Activated naive CD8-positive, alpha-beta T cell treated with anti-CD3 and anti-CD28 coated beads for 36 hours (primary cell): ENCODE measurements at places on chromosomes 3 and 15. TPM values are rescaled to one million over a fixed set of nuclear protein-coding genes. Genes with fewer than 3 reads are reported as not detected.

GRCh38 chr3:118842147-118842863 is 192.3 kb downstream of the IGSF11 start:
- no peak for DNase-seq

DNA sequence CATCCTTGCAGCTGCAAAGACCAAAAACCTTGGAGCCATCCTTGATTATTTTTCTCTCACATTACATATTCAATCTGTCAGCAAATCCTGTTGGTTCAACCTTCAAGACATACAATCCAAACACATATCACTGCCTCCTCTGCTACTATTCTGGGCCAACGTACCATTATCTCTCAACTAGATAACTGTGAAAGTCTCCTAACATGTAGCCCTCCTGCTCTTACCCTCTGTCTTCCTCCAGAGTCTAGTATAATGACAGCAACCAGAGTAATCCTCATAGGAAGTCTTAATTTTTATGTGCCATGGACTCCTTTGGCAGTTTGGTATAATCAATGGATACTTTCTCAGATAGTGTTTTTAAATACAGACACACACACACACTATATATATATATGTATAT is 27.6 kb downstream of the KPNA4 start:
- DNase-seq, result no peak

DNA sequence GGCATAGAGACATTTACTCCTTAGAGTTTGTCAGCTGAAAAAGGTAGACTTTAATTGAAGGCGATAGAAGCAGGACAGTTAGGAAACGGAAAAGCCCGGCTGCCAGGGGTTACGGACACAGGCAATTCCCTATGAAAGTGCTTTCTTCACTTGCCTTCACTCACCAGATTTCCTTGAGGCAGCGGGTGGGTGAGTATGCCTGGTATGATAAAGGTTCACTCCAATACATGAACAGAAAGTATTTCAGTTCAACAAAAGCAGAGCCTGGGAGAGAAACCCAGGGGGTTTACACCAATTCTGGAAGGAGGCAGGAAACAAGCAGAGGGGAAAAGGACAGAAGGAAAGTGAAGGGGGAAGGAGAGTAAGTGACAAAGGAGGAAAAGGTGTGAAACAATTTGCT is 53.9 kb downstream of the QTRT2 start:
- no peak for DNase-seq

TMEM207 gene
- not detected for total RNA-seq

GRCh38 chr15:42474827-42475226 is 16.1 kb downstream of the ZNF106 start:
- DNase-seq, result no peak

ITPR1 gene
- total RNA-seq, result 58.4 TPM

DNA sequence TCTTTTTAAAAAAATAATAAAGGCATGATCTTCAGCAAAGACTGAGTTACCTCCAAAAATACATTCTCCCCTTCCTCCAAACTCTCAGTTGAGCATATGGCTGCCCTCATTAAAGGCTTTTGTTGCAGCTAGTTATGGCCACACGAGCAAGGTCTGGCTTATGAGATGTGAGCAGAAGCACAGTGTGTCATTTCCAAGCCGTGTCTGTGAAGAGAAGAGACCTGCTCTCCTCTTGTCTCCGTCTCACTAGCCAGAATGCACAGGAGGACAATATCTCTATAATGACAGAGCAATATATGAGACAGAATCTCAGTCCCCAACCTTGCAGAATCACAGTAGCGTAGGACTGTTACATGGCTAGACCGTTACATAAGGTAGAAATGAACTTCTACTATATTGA is 152.3 kb downstream of the MAGI1 start:
- DNase-seq, result no peak

DNA sequence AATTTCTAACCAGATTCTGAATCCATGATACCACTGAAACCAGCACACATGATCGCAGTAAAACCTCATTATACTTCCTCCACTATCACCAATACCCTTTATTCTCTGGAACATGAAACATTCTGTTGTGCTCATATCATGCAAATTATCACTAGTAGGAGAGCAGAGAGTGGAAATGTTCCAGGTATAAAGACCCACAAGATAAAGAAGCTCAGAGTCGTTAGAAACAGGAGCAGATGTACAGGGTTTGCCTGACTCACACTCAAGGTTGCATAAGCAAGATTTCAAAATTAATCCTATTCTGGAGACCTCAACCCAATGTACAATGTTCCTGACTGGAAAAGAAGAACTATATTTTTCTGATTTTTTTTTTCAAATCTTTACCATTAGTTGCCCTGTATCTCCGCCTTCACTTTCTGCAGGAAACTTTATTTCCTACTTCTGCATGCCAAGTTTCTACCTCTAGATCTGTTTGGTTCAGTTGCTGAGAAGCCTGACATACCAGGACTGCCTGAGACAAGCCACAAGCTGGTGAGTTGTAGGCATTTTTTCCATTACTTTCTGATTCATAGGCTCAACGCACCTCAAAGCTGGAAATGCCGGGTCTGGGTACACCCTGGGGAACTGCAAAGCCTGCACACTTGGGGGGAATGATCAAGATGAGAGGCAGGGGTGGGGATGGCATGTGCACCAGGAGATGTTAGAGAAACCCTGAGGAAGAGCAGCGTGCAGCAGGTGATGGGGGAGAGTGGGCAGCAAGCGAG is at the start of gene CCR2:
TSS of gene CCR2 (plus strand) at position 465 of the 764 bp plus-strand sequence. CDS start 3,417 bp downstream, outside the sequence.
- DNase-seq, result peak; percentile 30

DNA sequence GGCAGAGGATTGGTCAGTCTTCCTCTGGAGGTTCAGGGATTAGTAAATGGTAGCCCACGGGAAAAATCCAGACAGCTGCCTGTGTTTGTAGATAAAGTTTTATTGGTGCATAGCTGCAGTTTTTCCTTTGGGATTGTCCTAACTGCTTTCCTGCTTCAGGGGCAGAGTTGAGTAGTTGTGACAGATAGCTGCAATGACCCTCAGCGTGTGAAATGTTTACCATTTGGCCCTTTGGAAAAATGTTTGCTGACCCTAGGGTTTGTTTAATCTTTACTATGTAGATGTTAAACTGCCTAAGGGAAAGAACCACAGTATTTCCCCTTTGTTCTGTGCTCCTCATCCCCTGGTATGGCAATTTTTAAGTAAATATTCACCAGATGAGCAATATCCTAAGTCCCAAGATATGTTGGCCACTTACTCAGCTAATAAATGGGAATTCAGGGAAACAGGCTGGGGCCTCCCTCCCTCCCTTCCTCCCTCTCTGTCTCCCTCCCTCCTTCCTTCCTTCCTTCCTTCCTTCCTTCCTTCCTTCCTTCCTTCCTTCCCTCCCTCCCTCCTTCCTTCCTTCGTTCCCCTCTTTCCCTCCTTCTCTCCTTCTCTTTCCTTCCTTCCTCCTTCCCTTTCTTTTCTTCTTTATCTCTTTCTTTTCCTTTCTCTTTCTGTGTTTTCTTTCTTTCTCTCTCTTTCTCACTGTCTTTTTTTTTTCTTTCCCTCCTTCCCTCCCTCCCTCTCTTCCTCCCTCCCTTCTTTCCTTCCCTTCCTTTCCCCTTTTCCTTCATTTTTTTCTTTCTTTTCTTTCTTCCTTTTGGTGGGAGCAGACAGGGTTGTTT is 234.6 kb upstream of the BHLHE40 start:
- DNase-seq, result no peak

KLHL6 gene
- total RNA-seq, result 26.6 TPM

DNA sequence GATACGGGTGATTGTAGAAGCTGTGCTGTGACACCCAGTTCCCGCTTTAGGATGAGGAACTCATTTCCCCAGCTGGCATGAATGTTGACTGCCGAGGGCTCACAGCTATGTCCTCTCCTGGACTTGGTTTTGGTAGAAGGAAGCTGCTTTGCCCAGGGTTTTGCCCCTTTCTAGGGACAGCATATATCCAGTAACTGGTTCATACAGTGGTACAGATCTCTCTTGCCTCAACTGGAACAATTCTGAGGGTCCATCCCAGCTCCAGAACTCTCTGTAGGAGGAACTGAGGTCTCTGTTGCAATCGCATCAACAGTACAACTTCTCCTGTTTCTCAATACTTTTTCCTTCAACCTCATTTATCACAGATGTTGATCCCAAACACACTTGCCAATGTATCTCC is 54.5 kb upstream of the FNDC3B start:
- DNase-seq, result no peak
